ENCODE measurements at places on chromosomes 12 and 14. TPM values are rescaled to one million over a fixed set of nuclear protein-coding genes. Genes with fewer than 3 reads are reported as not detected.

Gene ISCU
- 167 TPM for total RNA-seq

GRCh38 chr14:65815127-65815526, 402.6 kb downstream of the FUT8 start:
- DNase-seq, result no peak

DNA sequence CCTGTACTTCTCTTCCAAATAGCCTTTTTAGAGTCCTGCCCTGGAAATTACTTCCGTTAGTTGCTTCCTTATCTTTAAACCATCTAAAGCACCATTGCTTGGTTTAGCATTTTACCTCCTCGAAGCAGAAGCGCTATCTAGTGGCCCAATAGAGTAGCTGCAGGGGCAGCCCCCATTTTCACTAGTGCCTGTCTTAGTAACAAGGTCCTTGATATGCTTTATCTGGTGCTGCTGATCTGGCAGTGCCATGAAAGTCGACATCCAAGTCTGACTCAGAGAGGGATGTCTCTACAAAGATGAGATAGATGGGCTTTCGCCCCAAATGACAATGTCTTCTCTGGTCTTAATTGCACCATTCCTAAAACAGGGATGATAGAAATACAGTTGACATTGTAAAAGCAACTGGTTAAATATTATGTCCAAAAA, 25.0 kb upstream of the CIT start:
- DNase-seq, result no peak

Gene TAS2R42
- not detected for total RNA-seq

DNA sequence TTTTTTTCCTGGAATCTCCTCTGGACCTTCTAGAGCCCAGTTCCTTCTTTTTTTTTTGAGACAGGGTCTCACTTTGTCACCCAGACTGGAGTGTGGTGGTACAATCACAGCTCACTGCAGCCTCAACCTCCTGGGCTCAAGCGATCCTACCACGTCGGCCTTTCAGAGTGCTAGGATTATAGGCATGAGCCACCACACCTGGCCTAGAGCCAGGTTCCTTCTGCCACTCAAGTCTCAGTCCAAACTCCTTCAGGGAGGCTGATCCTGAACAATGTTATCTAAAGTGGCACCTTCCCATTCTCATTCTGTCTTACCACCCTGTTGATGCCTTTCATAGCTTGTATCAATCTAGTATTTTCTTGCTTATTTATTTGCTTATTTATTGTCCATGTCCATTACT, 22.3 kb upstream of the ELK3 start:
- no peak for DNase-seq

DNA sequence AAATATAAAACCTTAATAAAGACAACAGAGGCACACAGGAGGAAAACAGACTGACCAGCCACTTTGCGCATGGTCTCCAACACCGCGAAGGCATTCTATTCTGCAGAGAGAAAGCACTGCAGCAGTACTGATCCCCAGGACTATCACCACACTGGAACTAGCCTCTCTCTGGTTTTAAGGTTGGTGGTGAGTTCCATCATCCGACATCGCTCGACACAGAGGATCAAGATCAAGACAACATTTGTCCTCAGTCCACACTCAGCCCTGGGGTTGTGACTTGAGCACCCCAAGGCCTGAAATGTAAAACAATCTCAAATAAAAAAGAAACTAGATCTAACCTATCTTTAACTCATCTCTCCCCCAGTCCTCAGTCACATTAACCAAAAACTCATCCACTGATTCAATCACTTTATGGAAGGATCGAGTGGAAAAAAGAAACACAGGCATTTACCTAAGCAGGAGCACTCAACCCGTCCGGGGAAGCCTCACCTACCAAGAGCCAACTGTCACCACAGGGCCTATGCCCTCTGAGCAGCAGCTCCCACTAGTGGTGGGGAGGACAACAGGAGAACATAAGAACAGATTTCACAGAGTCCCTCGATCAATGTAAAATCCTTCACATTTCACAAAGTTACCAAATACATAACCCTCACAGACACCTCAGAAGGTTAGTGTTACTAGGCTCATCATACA, 17.7 kb downstream of the STXBP6 start:
- no peak for DNase-seq

DNA sequence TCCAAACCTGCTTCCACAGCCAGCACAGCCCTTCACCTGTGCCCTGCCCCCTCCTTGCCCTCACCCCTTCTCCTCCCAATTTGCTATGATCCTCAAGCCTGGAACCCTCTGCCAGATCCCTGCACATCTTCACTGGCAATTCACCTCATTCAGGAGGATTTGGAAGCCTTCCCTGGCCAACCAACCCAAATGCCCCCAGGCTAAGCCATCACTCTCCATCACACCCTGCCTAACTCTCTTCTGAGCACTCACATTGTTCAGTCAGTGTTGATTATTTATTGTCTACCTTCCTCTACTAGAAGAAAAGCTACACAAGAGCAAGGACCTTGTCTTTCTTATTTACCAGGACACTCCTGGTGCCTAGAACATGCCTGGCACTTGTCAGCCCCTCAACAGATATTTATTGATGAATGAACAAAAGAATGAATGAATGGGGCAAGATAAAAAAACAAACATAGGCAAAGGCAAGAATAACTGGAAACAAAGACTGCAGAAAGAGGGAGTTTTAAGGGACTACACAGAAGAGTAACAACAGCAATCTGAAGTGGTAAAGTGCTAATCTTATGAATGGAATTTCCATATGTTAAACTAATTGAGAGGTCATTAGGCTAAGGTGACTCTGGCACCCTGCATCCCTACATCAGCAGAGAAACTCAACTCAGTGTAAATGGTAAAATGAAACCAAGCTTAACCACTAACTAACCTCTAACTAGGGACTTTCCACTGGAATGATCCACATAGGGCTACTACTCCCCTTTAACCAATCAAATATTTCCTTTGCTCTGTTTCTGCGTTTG, 33.4 kb downstream of the TMTC1 start:
- DNase-seq, result no peak

Gene TSPAN8
- 2.9 TPM for total RNA-seq

DNA sequence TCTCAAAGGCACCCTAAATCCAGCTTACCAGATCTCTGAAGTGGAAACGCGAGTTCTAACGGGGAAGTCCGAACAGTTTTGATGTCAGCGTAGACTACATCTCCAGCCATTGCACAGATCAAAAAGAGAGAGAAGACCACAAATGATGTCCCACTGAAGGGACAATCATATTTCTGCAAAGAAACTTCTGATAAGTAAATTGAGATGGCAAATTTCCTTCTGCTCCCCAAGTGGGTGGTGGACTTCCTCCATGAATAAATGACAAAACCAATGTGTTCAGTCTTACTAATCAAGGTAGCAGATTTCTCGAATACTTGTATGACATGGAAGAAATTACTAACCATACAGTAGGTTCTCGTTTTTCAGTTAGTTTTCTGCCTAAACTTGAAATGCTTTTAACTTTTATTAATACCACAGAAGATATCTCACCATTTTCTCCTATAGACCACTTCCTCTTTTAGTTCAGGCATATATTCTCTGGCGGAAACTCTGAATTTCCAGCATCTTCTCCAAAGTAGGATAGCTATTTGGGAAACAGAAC, at the start of gene CLECL1:
TSS of gene CLECL1 (minus strand) at position 177 of the 541 bp plus-strand sequence.
- no peak for DNase-seq

GRCh38 chr14:72818998-72819397, 74.9 kb downstream of the DPF3 start:
- no peak for DNase-seq

DNA sequence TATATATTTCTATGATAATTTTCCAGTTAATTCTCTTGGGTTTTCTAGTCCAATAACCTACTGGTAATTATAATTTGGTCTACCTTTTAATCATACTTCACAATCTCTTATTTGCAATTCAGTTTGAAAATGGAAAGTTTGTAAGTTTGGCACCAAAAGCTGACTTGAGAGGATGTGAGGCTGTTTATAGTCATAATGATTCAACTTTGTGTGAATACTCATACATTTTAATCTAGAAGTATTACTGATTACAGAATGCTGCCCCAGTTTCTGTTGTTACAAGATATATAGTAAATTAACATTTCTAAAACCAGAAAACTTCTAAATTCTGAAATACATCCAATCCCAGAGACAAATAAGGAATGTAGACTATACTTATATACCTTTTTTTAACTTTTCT, 158.2 kb downstream of the SLC38A4 start:
- no peak for DNase-seq

GRCh38 chr14:54443981-54444380, 2.8 kb upstream of the CNIH1 start:
- no peak for DNase-seq

Gene COPZ1
- total RNA-seq, result 47.6 TPM

- DNase-seq, result no peak
Observed at GRCh38 chr14:104665114-104665656, 24.2 kb upstream of the INF2 start.

GRCh38 chr12:65821336-65821735, 2.9 kb upstream of the HMGA2 start:
- no peak for DNase-seq

DNA sequence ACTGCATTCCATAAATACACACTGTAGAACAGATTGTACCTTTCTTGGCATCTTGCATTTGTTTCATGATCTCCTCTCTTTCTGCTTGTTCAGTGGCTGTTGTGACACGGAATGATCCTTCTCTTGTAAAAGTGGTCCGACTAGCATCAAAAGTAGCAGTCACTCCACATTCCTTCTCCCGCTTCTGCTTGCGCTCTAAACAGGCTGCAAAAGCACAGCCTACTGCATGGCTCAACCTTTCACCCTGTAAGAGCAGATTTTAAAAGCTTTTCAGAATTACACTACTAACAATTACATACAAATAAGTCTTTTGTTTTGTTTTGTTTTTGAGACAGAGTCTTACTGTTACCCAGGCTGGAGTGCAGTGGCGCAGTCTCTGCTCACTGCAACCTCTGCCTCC, 49.8 kb downstream of the PAPLN start:
- no peak for DNase-seq

DNA sequence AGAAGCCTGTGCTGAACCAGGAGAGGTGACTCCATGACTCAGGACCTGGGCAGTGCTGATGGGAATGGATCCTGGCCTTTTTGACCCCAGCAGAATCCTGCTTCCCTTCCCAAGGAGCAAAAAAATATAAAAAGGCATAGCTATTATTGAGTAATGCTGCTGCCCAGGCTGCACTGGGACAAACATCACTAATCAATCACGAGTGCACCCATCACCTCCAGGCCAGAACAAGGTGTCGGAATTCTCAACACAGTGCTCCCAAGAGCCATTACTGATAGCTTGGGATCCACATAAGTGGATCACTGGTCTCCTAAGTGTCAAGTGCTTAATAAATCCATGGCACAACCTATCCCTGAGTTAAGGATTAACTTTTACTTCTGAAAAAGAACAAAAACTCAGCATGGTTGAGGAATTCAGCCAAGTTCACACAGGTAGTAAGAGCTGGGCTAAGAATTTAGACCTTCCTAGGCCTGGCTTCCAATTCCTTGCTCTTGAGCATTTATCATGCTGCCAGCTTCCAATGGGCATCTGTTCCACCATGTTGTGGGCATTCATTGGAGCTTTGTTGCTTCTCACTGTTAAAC, 31.9 kb downstream of the IRF2BPL start:
- DNase-seq, result no peak

- no peak for DNase-seq
Observed at GRCh38 chr12:124650912-124651311, 83.5 kb upstream of the NCOR2 start.

GRCh38 chr12:108638141-108638827, 4.6 kb upstream of the SELPLG start:
- DNase-seq, result peak; percentile 94
